Activated CD4-positive, alpha-beta T cell treated with anti-CD3 and anti-CD28 coated beads, Interleukin-2, amount 50 U/mL, for 24 hours (primary cell): ENCODE measurements at places on chromosomes 1 and 21.

DNA sequence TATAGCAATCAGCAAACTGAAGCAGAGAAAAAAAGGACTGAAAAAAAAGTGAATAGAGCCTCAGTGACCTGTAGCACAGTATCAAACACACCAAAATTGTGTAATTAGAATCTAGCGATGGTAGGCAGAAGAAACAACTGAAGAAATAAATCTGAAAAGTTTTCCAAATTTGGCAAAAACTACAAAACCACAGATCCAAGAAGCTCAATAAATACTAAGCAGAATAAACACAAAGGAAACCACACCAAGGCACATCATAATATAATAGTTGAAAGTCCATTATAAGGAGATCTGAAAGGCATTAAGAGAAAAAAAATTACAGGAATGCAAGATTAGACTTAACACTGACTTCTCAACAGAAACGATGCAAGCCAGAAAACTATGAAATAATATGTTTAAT is 7.1 kb upstream of the IL12RB2 start:
- no peak for DNase-seq

- no peak for DNase-seq
These were observed 20.2 kb upstream of the PKP1 start for GRCh38 chr1:201262963-201263608.

- no peak for DNase-seq
These were observed 85.3 kb upstream of the RAVER2 start for GRCh38 chr1:64659478-64660138.

DNA sequence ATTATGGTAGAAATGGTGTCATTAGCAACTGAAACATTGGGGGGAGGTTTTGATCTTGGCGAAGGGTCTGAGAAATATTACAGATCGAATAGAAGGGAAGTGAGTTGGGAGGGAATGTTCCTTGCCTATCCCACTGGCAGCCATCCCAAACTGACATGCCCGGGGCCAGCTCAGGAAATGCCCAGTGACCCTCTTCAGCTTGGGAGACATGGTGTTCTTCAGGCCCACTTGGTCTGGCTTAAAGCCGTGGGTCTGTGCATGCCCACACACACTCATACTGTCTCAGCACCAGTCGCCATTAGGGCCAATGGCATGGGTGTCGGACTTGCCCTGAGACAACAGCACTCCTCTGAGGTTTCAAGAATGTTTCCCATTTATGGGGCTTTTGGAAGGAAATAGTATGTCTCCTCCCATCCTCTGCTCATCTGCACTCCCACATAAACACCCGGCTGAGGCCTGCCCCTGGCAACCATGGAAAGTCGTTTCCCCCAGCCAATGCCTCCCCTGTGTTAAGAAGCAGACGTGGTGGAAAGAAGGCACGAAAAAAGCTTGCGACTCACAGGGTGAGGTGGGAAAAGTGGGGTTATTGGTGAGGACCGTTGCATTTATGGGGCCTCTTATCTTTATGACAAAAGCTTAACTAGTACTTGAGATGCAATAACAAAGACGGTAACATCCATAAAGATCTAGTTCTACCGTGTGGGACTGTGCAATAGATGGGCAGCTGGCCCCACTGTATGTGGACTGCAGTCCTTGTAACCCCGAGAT is 2.0 kb downstream of the RNF186 start:
- DNase-seq: no peak

GRCh38 chr1:53122201-53122885 is 20.1 kb downstream of the SLC1A7 start:
- DNase-seq: no peak

DNA sequence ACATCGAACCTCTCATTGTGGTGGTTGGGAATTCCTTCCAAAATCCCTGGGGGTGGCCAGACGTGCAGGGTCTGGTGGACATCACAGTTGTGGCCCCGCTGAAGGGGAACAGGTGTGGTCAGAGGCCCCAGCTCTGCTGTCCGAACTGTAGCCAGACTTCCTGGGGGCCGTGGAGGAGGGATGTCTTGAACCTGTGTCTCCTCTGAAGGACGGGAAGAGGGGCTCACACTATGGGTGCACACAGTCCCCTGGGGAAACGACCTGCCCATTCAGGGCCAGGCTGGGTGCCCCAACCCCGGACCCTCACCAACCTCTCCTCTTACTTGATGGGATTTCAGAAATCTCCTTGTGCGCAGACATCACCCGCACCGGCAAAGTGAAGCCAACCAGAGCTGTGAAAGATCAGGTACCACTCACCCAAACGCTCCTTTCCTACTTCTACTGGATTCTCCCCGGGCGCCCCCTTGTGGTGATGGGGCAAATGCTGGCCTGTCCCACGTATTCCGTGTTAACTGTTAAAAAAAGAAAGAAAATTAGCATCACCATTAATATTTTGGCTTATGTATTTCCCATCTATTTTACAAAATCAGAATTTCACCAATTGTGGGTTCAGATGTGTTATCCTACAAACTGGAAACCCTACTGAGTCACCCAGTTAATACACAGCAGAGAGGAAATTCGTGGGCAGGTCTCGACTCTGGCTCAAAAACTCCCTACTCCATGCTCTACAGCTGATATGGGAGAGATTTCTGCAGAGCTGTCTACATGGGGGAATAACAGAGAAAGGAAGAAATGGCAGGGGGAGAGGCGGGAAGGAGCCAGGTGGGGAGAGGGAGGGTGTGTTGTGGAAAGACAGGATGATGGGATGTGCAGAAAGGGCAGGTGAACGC is 28.1 kb downstream of the PADI4 start:
- peak; percentile 32 for DNase-seq

DNA sequence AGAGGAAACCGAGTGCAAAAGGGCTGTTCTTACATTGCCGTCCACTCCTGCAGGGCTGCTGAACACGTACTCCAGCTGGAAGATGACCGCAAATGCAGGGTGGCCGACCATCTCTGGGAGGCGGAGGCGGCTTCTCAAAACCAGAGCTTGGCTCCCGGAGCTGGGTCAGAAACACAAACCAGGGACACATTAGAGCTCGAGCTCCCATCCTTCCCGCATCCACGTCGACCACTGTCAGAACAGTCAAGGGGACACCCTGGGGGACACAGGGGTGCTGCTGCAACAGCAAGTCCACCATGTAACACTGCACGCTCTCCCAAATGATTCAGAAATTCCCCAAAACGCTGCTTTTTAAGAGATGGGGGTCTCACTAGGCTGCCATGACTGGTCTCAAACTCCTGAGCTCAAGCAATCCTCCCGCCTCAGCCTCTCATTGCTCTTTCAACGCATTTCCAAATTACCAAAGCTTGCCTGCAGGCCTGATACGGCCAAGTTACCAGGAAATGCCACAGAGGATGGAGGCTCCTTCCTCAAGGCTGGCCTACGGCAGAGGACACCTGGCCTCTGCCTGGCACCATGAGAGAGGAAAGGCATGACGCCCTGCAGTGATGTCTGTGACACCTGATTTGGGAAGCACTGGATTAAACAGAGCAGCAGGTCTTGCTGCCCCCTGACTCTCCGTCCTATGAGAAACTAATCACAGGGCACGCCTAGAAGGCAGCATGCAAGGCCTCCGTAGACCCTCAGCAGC is 45.0 kb downstream of the NPHP4 start:
- DNase-seq: no peak

DNA sequence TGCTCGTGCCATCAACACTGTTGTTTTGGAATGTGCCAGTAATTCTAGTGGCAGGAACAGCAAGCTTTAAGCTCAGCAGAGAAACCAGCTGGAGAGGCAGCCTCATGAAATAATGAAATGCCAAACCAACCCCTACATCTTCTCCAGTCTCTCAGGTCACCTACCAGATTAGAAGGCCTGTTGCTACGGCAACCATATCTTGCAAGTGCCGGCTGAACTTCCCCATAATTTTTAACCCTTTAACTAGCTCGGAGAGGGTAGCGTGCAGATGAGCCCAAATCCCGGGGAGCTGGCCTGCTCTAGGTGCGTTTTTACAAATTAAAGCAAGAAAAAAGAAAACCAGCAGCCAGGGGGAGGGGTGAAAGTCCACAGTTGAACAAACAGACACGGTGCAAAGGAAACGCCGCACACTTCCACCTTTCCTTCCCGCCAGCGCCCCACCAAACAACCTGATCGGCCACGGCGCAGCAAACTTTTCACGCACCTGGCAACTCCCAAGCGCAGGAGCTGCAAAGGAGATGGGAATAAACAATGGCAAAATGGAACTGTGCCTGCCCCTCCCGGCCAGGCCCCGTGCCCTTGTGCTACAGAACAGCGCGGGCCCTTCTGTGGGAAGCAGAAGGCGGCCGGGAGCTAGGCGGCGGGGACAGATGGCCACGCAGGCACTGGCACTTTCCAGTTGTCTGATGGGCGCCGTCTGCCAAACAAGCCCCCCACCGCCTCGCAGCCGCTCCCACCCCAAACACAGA is 50.1 kb downstream of the SSBP3 start:
- DNase-seq: no peak

- no peak for DNase-seq
These were observed 42.7 kb upstream of the ATP1A1 start for GRCh38 chr1:116330342-116330652.

DNA sequence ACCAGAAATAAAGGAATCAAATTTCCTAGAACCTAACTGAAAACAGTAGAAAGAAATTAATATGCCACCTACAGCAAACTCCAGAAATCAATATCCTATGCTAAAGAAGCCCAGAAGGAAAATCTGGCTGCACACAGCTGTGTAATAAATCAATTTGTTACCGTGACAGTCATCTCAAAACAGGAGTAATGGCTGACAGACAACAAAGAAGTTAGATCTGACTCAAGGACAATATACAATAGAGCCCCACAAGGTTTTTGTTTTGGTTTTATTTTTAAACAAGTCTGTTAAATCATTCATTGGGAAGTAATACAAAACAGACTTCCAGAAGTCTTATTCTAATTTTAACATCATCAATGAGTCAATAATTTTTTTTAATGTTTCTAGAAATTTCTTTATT is 168.4 kb downstream of the RERE start:
- DNase-seq: no peak

DNA sequence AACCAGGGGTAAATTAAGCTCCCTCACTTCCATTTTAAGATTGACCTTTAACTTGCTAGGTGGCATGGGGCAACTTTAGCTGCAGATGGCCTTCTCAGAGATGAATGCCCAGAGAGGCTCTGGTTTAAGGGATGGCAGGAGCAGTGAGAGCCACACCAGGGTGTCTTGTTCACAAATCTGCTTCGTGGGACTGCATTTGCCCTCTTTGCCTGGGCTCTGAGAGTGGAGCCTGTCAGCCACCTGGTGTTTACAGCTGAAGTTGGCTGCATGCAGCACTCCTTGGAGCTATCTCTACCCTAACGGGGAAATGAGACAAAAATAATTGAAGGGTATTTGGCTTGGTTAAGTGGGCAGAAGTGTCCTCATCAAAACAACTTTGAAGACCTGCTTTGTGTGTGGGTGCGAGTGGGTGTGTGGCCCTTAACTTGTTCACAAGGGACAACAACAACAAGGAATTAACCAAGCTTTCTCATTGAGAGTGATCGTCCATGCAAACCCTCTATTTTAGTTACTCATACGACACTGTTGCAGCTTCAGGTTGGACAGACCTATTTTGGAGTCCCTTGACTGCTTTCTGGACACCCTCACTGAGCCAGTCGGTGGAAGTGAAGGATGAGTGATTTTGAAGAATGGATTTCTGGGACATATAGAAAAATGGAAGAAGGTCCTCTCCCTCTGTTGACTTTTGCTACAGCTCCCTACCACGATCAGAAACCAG is 29.8 kb downstream of the PGM1 start:
- DNase-seq: no peak

GRCh38 chr1:152783095-152783494 is 3.0 kb upstream of the LCE1E start:
- DNase-seq: no peak

DNA sequence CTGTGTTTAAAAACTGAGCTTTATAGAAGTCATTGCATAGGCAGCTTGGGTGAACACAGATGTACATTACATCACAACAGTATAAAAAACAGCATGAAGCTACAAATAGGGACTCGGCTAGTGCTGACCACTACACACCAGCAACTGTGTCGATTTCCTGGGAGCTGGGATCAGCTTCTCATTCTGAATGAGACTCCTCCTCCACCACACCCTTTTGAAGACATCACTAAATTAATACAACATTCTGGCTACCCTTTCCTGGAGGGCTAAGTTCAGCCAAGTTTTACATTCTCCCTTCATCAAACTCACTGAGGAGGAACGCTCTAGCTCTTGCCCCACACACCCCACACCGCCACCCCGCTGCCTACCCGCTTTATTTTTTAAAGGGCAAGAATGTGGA is 102.7 kb downstream of the ERG start:
- DNase-seq: no peak

DNA sequence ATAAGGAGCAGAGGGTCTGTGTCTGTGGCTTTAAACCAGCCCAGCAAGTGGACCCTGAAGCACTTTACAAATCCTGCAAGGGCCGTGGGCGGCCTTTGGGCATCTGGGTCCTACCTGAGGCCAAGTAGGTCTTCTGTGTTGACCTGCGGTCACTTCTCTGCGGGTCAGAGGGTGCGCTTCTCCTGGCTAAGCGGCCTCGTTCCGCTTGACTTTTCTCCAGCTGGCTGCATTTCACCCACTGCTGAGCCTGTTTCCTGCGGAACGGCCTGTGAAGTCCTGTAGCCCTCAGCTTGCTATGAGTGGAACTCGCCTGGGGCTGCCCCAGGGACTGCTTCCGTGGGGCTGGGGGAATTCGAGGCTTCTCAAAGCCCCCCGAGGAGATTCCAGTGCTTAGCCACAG is 43.3 kb downstream of the SLC37A1 start:
- DNase-seq: no peak

GRCh38 chr1:200136384-200136783 is 108.9 kb downstream of the NR5A2 start:
- DNase-seq: no peak

DNA sequence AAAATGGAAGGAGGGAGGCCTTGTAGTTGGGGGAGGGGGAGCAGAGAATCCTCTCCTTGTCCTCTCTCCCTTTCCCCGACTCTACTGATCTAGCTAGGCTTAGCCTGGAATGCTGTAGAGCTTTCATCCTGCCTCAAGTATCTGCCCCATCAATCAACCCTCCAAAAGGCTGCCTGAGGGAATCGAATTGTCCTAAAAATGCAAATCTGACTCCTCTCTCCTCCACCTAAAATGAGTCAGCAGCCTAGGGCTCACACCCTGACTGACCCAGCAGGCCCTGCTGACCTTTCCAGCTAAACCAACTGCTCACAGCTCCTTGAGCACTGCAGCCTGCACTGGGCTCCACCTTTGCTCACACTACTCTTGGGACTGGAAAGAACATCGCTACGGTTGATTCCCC is 2.8 kb downstream of the HPDL start:
- DNase-seq: no peak

GRCh38 chr1:220955116-220955515 is 75.9 kb downstream of the HLX start:
- DNase-seq: no peak
